ENCODE measurements at places on chromosomes 11 and 22.
A peak's percentile ranks its signal among the peaks of the same experiment; 100 is the strongest.

DNA sequence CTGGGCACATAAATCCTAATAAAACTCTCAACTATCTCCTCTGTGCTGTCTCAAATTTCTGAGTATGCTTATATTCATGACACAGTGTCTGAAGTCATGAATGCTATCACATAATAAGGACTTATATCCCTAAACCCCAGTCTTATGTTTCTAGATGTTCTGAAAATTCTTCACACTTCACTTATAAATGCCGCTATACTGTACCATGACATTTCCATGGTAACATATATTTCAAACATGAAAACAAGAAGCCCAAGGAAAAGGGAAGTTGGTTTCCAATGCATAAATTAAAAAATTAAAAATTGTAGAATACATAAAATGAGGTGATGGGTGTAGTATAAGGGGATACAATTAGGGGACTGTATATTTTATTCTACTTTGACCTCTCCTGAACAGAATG lies 11.7 kb downstream of the GVQW3 start:
- DNase-seq, result no peak

DNA sequence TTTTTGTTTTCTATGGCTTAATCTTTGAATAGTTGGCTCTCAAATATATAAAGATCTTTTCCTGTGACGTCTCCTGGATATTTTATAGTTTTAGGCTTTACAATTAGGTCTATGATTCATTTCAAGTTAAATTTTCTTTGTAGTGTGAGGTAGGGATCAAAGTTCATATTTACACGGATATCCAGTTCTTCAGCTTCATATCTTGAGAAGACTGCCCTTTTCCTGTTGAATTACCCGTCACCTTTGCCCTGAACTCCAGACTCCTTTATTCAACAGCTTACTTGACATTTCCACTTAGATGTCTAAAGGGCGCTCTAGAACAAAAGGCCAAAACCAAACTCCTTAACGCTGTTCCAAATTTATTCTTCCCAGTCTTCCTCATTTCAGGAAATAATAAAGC lies 51.7 kb downstream of the TTC17 start:
- DNase-seq, result no peak

DNA sequence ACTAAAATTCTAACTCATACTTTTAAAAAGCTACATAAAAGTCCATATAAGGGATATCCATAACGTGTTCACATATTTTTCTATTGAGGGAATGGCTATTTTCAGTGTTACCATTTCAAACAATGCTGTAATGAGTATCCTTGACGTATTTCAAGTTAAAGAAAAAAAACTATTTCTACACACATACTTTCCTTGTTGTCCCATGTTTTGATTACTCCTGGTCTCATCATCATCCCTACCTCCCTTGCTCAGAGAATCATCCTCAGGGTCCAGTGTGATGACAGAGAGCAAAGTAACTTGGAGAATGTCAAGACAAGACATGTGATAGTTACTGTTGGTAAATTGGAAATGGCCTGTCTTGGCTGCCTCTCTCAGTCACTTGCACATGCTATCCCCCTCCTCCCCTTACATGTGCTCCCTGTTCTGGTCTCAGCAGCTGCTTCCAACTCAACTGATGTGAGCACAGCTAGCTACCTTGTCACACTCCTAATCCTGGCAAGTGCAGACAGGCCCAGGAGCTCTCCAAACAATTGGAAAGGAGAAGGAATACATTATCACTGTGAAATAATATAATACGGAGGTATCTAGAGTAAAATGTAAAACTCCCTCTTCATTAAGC lies 21.8 kb downstream of the NUMA1 start:
- DNase-seq, result peak; percentile 88

DNA sequence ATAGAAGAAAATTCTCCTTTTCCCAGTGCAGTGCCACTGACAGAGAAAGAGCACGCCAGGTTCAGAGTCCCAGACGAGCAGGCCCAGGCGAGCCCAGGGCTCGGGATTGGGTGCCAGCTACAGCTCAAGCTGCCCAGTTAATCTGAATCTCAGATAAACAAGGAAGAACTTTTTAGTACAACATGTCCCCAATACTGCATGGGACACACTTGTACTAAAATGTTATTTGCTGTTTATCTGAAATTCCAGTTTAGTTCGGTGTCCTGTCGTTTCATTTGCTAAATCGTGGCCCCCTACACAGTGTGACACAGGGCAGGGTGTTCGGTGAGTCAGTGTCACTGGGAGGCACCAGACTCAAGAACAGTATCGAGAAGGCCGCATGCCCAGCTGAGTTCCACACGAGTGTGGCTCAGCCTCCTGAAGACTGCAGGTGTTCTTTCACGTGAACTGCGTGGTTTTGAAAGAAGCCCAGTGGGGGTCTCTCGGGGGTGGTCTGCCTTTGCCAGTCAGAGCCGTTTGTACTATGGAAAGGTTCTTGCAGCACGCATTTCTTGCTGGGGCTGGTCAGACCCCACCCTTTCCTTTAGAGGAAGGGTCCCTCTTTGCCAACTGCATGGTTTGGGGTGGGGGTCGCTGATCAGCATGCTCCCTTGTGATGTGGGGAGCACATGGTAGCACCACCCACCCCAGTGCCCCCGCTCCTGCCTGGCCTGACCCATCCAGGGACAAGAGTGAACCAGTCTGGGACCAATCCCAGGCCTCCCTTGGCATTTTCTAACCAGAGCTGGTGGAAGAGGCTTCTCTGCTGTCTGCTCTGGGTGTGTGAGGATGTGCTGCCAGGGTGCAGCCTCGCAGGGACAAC lies 115.6 kb upstream of the B3GAT1 start:
- DNase-seq, result no peak

- DNase-seq, result no peak
Measured at GRCh38 chr11:118277312-118277711, 13.2 kb upstream of the MPZL2 start.

- no peak for DNase-seq
Measured at GRCh38 chr11:94533206-94533605, 10.5 kb upstream of the FUT4 start.

- no peak for DNase-seq
Measured at GRCh38 chr11:86003654-86004053, 65.2 kb downstream of the PICALM start.
